ENCODE measurements at places on chromosomes 6 and 20.

DNA sequence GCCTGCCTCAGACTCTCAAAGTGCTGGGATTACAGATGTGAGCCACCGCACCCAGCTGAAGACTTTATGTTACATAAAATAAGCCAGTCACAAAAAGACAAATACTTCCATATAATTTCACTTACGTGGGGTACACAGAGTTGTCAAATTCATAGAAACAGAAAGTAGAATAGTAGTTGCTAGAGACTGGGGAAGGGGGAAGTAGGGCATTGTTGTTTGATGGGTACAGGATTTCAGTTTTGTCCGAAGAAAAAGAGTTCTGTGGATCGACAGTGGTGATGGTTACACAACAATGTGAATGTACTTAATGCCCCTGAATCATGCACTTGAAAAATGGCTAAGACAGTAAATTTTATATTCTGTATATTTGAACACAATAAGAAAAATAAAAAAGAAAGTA is 41.6 kb upstream of the ANKEF1 start:
- no peak for DNase-seq

DNA sequence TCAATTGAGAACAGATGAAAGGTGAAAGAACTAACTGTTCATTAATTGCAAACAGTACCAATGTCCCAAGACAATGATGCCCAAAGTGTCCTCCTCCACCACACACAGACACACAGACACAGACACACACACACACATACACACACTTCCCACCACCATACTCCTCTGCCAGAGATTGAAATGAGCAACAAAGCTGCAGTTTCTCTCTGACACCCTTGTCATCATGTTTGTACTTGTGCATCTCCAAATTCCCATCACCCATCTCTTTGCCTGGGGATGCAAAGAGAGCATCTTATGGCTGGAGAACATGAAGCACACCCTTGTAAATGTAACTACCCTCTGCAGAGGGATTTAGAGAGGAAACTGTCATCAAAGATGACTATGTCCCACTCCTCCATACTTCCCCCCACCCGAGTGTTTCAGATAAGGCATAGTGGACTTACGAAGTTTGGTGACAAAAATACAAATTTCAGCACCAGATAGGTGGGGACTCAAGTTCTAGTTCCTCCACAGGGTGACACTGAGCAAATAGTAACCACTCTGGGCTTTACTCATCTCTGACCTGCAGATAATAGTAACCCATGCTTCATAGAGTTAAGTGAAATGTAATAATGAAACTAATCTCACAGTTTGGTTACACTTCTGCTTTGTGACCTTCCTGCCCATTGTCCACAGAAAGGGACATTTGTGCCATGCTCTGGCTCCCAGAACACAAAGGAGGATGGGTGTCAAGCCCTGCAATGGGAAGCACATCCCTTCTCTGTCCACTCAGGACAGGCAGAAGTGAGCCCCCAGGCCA is 8.7 kb downstream of the MAFB start:
- no peak for DNase-seq

DNA sequence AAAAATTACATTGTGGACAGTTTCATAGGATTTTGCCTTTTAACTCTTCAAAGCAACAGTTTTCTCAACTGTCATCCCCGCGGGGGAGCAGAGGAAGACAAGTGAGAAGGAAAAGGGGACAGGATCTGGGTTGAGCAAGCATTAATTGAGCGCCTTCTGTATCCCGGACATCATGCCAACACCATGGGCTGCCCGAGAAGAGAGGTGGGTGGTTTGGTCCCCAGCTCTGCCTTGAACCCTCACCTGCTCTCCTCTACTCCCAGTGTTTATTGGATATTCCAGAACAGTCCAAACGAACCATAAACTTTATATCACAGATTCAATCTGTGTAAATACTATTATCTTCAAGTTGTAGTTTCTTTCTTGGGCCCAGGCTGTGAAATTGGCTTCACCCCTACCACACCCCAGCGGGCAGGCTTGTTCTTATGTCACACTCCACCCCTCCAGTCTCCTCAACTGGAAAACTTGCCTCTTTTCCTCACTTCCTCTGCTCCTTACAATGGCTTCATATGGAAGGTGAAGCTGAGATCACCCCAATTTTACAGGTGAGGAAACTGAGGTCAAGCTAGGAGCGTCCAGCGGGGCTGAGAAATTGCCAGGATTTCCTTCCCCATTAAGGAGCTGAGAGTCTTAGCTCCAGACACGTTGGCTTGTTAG is 6.0 kb downstream of the PCK1 start:
- DNase-seq, result no peak

GRCh38 chr6:73923905-73924485 is 228.0 kb downstream of the CD109 start:
- DNase-seq, result no peak

GRCh38 chr6:26581164-26581915 is 15.4 kb upstream of the ABT1 start:
- DNase-seq, result no peak

GRCh38 chr20:11826334-11826733 is 91.4 kb upstream of the BTBD3 start:
- no peak for DNase-seq

- DNase-seq, result no peak
Measured at GRCh38 chr20:51802170-51802751, at the start of gene SALL4. SALL4 (minus strand) TSS chr20:51802521; CDS start chr20:51802408, 113 bp downstream.

DNA sequence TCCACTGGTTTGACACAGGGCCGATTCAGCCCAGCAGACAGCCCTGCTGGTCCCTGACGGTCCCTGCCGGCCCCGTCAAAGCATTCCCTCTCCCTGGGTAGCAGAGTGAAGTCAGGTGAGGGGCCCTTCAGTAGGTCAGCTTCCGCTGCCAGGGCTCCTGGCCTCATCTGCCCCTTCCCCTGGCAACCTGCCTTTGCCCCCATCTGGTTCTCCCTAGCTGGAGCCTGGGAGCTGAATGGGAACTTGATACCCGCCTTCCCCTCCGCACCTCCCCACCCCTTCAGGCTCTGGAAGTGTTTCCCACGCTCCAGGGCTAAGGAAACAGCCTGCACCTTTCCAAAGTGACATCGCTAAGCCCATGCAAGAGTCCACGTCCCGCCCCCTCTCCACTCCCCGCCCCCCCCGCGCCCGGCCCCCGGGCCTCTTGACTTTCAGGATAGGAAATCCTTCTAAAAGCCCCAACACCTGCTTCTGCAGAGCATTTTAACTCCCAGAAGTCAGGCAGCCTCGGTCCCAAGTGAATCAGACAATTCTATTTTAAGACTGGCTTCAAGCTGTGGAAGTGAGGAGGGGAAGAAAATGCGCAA is 53.3 kb downstream of the ISM1 start:
- no peak for DNase-seq

- peak; percentile 42 for DNase-seq
Measured at GRCh38 chr20:43955062-43955749, 40.6 kb downstream of the TOX2 start.

GRCh38 chr20:43752561-43753301 is 25.9 kb upstream of the GTSF1L start:
- DNase-seq, result no peak

DNA sequence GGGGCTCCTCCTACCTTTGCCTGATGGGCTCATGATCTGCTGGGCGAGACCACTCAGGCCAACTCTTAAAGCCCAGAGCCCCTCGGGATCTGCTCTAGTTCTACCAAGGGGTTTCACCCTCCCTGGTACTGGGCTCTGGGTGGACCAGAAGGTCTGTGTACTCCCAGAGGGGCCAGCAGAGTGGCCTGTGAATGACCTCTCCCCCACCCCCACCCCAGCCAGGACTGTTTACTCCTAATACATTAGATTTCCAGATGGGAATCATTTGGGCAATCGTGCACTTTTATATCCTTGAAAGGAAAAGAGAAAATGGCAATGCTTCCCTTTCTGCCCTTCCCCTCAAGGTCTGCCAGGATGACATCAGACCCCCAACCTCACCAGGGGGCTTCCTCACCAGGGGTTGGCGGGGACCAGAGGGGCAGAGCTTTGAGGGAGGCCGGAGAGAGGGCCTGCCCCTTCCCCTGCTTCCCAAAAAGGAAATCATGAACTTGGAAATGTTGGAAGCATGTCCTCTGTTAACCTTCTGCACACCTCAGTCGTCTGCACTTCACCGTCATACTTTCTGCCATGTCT is 37.1 kb upstream of the PMEPA1 start:
- DNase-seq, result no peak

GRCh38 chr6:159229651-159230051 is 60.5 kb downstream of the FNDC1 start:
- no peak for DNase-seq

GRCh38 chr6:62283365-62283764 is 2.7 kb downstream of the KHDRBS2 start:
- no peak for DNase-seq

DNA sequence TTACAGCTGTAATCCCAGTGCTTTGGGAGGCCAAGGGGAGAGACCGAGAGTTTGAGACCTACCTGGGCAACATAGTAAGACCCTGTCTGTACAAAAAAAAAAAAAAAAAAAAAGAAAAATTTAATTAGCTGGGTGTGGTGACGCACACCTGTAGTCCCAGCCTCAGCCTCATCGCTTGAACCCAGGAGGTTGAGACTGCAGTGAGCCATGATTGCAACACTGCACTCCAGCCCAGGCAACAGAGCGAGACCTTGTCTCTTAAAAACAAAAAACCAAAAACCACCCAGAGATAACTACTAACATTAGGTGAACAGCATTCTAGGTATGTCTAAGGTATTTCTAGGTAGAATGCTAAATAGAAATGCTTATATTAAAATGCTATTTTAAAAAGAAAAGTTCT is 21.0 kb upstream of the PI16 start:
- no peak for DNase-seq

- DNase-seq, result no peak
Measured at GRCh38 chr6:148186916-148187315, 155.7 kb upstream of the SASH1 start.

Data from activated CD4-positive, alpha-beta T cell treated with anti-CD3 and anti-CD28 coated beads, Interleukin-2, amount 50 U/mL, for 1 hour (primary cell).